ENCODE measurements at places on chromosomes 16 and 17. TPM values are rescaled to one million over a fixed set of nuclear protein-coding genes. Genes with fewer than 3 reads are reported as not detected.

- H3K27me3 ChIP-seq, result no peaks in the 10 kb centered on the region
- H3K36me3 ChIP-seq, result 0 out of 2 replicates have a peak, but pooled peaks cover 1% of the 10 kb centered on the region
- H3K4me3 ChIP-seq, result no peak overlapping the region
- DNase-seq, result no peak
- H3K27ac ChIP-seq, result no peak overlapping the region
- peaks cover 30% of the 10 kb centered on the region for H3K4me1 ChIP-seq
Observed at GRCh38 chr16:14199199-14199598, 128.1 kb downstream of the MRTFB start.

DNA sequence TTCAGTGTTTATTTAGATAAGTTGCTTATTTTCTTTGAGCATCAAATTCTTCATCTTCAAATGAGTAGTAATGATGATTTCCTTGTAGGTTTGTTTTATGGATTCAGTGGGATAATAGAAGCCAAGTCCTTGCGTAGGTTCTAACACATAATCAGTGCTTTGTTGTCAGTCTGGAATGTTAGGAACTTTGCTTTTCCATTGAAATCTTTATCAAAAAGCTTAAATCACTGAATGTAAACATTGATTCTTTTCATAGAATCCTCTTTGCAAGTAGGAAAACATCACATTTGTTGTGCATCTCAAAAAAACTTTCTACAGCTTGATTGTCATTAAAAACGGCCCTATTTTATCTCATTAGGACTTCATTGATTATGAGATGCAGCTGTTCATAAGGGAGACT, 490.3 kb upstream of the GOT2 start:
- H3K27ac ChIP-seq, result no peak overlapping the region
- no peak for DNase-seq
- H3K4me1 ChIP-seq, result no peaks in the 10 kb centered on the region
- no peaks in the 10 kb centered on the region for H3K36me3 ChIP-seq
- H3K27me3 ChIP-seq, result no peaks in the 10 kb centered on the region
- H3K4me3 ChIP-seq, result no peak overlapping the region

GRCh38 chr17:72843591-72843990, 248.9 kb downstream of the SLC39A11 start:
- DNase-seq, result peak; percentile 69
- no peaks in the 10 kb centered on the region for H3K27me3 ChIP-seq
- no peak overlapping the region for H3K27ac ChIP-seq

- H3K27ac ChIP-seq, result peak overlapping the region; percentile 76
- peaks cover 46% of the 10 kb centered on the region for H3K4me1 ChIP-seq
- H3K4me3 ChIP-seq, result peak overlapping the region; percentile 90
- DNase-seq, result no peak
Observed at GRCh38 chr16:57446531-57447185, 527 bp downstream of the CIAPIN1 start.

GRCh38 chr16:65579050-65579449, 457.2 kb upstream of the CDH11 start:
- no peaks in the 10 kb centered on the region for H3K4me1 ChIP-seq
- no peak overlapping the region for H3K27ac ChIP-seq
- H3K4me3 ChIP-seq, result no peak overlapping the region
- no peak for DNase-seq

DNA sequence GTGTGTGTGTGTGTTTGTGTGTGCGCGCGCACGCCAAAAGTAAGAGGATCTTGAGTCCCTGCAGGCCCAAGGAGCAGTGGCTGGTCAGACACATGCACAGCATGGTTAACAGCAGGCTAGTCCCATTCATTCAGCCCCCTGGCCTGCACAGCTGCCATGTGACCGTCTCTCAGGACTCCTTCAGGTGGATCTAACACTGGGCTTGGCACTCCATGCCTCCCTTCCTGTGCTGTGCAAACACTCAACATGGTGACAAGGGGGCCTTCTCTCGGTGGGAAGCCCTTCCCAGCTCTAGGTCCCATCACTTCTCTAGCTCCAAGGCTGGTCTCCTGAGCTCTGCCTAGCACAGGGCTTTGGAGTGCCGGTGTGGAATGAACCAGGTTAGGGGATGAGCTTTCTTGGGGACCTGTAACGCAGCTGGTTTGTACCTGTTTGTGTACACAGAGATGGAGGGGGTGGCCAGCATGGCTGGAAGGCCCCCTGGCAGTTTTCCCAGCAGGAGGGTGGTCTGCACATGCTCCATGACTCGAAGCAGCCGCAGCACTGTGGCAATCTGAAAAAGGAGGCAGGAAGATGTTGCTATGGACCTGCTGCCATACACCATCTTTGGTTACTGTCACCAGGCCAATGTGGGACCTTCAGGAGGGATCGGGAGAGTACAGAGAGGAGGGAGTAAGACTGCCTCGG, 69.4 kb upstream of the GCSH start:
- DNase-seq, result no peak
- H3K27me3 ChIP-seq, result peaks cover 4% of the 10 kb centered on the region
- H3K4me1 ChIP-seq, result no peaks in the 10 kb centered on the region
- no peak overlapping the region for H3K27ac ChIP-seq
- H3K4me3 ChIP-seq, result no peak overlapping the region

The GOT2 gene
- total RNA-seq, result 121 TPM

- H3K36me3 ChIP-seq, result peaks cover 9% of the 10 kb centered on the region
- no peaks in the 10 kb centered on the region for H3K27me3 ChIP-seq
- H3K27ac ChIP-seq, result no peak overlapping the region
- H3K4me3 ChIP-seq, result no peak overlapping the region
- DNase-seq, result peak; percentile 85
Observed at GRCh38 chr16:8720080-8720966, 45.9 kb downstream of the ABAT start.

The MATCAP1 gene
- 4.4 TPM for total RNA-seq

GRCh38 chr16:1556254-1556653, 22.8 kb downstream of the TMEM204 start:
- no peak overlapping the region for H3K4me3 ChIP-seq
- DNase-seq, result no peak
- no peaks in the 10 kb centered on the region for H3K27me3 ChIP-seq
- no peaks in the 10 kb centered on the region for H3K4me1 ChIP-seq
- peaks cover 6% of the 10 kb centered on the region for H3K36me3 ChIP-seq

The UTS2R gene
- 0.13 TPM for total RNA-seq

The CCL1 gene
- not detected for total RNA-seq

GRCh38 chr17:81549826-81550225, 2.3 kb downstream of the FAAP100 start:
- no peak for DNase-seq
- H3K27ac ChIP-seq, result no peak overlapping the region
- H3K4me1 ChIP-seq, result peaks cover 31% of the 10 kb centered on the region
- H3K27me3 ChIP-seq, result no peaks in the 10 kb centered on the region
- H3K36me3 ChIP-seq, result peaks cover 46% of the 10 kb centered on the region
- H3K4me3 ChIP-seq, result no peak overlapping the region

DNA sequence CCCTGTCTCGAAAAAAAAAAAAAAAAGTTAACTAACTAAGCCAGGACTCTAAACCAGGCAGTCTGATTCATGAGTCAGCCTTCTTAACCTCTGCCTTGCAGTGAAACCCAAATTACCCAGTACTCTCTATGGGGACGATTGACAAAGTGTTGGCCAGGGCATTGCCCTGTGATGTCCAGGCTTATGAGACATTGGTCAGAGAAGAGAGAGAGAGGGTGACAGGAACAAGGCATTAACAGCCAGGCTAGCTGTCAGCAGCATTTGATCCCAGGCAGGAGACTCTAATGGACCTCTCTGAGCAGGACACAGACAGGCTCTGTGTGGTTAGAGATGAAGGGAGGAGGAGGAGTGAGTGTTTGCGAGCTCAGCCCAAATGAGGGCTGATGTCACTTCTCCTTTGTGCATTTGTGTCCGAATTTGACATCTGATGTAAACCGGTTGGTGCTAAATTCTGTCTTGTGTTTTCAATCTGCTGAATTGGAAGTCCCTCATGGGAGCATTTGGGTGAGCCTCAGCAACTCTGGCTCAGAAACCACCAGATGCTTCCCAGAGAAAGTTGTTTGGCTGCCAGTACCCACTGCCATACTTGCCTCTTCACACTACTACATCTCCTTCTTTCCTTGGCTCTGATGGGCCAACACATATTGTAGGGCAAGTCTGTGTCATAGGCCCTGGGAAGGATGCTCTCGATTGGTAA, 4.3 kb upstream of the MYL4 start:
- H3K36me3 ChIP-seq, result no peaks in the 10 kb centered on the region
- H3K27me3 ChIP-seq, result peaks cover 3% of the 10 kb centered on the region
- DNase-seq, result no peak
- no peak overlapping the region for H3K4me3 ChIP-seq
- H3K27ac ChIP-seq, result no peak overlapping the region
- peaks cover 14% of the 10 kb centered on the region for H3K4me1 ChIP-seq

DNA sequence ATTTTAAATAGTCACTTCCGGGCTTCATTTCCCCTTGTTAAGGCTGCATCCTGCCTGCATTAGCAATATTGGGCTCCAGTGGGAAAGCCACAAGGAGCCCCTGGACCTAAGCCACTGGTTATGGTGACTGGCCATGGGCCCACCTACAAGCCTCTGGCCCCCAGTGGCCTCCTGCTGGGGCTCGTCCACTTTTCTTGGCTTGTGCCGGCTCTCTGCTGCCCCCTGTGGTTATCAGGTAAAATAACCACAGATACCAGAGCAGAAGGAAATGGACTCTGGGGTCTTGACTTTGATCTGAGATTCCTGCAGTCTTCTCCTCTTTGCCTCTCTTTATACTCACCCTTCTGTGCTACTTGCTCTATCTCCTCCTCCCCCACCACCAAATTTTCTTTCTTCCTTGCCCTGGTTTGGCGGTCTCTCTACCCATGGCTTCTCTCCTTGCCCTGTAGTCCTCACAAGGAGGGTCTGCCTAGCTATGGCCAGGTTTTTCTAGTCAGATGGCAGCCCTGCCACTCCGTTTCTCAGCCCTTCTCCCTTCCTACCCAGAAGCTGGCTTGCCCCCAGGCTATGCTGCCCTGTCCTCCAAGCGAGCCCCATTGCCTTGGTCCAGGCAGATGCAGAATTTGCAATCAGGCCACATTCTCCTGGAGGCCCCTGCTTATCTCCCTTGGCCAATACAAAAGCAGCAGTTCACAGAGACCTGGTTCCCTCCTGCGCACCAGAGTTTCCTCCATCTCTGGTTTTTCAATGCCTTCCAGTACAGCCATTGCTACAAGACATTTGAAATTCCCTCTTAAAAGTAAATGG, 82.9 kb upstream of the RCVRN start:
- DNase-seq, result peak; percentile 18
- no peaks in the 10 kb centered on the region for H3K4me1 ChIP-seq
- H3K36me3 ChIP-seq, result no peaks in the 10 kb centered on the region
- no peak overlapping the region for H3K27ac ChIP-seq
- peaks cover 3% of the 10 kb centered on the region for H3K27me3 ChIP-seq

Measured in HepG2 (cell line).